Left ventricle myocardium superior (tissue), 1 donor: ENCODE measurements at places on chromosomes 1 and 21. TPM values are rescaled to one million over a fixed set of nuclear protein-coding genes. Genes with fewer than 3 reads are reported as not detected.

ERRFI1 gene
- 10.2 TPM for total RNA-seq

GSTM1 gene
- total RNA-seq: not detected

GRCh38 chr1:147351140-147351835 lies 108.8 kb downstream of the CHD1L start:
- no peak for DNase-seq

- DNase-seq: no peak
Measured at GRCh38 chr21:26117324-26117971, 53.1 kb downstream of the APP start.

DNA sequence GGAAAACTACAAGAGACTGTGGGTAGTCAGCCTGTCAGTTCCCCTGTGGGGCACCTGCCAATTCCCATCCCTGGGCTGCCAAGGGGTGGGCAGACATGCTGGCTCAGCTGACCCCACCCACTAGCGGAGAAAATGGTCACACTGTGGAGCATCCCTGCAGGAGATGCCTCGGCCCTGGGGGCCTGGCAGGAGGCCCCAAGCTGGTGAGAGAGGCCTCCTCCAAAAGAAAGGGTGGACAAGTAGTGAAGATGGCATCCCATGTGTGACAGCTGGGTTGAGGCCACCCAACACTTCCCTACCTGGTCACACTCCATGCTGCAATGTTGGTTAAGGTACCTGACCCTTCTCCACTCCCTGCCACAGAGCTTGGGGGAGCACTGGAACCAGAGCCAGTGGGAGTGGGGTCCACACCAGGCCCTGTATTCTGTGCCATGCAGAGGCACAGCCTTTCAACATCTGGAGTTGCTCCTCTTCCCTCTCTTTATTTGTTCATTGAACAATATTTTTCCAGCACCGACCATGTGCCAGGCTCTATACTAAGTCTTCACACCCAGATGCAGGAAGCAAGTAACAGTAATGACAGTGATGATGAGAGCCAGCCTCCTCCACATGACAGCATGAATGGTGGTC lies 59.5 kb downstream of the KLHDC7A start:
- DNase-seq: no peak

GRCh38 chr1:175742790-175743459 lies 470 bp downstream of the TNR start:
- DNase-seq: no peak

- DNase-seq: no peak
Measured at GRCh38 chr1:193062698-193063463, 3.5 kb downstream of the RO60 start.

DNA sequence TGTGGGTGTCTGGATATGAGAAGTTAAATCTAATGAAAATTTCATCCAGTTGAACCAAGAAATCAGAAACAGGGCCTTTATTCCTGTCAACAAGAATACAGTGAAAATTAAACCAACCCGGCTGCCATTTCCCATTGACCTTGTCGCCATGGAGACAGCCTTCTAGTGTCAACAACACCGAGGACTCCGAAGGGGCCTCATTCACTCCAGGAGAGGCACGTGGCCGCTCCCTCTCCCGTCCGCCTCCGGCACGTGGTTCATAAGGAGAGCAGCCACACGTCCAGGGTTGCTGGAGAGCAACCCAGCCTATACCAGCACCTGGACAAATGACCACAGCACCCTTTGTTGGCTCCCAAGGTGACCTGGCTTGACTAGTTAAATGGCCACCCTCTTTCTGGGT lies 120.3 kb upstream of the VAMP3 start:
- no peak for DNase-seq

GRCh38 chr1:24165500-24165899 lies 21.6 kb downstream of the IFNLR1 start:
- DNase-seq: no peak

- no peak for DNase-seq
Measured at GRCh38 chr1:174308604-174309003, 139.2 kb upstream of the GPR52 start.

DNA sequence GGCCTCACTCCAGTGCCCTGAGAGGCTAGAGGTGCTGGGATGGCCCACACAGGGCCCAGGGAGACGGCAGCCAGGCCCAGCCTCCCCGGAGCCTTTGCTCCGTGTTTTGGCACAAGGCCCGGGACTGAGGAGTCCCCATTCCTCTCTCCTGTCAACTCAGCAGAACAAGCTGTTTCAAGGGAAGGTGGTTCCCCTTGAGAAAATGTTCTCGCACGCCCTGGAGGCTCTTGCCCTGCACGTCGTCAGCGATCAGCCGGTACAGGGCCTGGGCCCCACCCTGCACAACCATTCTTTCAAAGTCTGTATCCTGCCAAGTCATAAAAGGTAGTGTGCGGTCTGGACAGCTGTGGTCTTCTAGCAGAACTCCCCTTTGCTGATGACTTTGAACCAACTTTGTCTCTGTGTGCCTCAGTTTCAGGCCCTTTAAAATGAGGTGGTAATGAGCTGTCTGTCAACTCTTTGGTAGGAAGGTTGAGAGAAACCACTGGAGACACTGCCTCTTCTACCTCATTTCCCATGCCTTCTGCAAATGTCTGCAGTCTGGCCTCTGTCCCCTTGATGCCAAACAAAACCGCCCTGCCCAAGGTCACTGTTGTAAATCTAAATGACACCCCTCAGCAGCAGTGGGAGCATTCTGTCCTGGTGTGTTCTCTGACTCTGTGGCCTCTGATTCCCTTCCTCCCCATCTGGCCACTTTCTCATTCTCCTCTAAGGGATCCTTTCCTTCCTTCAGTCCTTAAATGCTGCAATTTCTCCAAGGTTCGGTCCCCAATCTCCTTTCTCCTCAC lies 138.6 kb upstream of the JUN start:
- DNase-seq: peak; percentile 79

DNA sequence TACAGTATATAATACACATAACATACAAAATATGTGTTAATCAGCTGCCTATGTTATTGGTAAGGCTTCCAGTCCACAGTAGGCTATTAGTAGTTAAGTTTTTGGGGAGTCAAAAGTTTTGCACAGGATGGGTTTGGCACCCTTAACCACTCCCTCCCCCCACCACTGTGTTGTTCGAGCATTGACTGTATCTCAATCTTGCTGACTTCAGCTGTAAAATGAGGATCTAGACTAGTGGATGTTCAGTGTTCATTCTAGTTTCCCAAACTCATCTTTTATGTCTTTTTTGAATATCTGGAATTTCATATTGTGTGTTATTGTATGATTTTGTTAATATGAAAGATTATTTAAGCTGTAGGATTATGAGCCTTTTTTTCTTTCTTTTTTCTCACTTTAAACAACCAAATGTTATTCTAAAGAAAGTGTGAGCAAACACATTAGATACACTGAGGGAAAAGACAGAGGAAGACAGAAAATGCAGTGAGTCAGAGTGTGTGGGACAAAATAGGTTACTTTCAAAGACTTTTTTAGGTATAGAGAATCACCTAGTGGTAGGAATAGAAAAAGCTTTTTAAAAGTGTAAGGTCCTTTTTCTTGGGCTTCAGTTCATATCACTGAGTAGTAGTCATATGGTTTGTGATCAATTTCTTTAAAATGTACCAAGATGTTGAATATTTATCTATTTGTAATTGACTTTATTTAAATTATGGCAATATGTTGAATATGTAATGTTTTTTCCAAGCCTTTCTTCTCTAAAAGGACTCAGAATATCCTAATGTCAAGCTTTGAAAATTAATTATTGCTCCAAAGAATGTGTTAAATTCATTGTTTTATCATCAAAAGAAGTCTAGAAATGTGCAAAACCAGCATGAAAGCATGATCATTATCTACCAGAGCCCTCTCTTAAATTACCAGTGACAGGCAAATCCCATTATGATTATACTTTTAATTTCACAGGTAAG lies 17.9 kb upstream of the CENPF start:
- DNase-seq: no peak

DNA sequence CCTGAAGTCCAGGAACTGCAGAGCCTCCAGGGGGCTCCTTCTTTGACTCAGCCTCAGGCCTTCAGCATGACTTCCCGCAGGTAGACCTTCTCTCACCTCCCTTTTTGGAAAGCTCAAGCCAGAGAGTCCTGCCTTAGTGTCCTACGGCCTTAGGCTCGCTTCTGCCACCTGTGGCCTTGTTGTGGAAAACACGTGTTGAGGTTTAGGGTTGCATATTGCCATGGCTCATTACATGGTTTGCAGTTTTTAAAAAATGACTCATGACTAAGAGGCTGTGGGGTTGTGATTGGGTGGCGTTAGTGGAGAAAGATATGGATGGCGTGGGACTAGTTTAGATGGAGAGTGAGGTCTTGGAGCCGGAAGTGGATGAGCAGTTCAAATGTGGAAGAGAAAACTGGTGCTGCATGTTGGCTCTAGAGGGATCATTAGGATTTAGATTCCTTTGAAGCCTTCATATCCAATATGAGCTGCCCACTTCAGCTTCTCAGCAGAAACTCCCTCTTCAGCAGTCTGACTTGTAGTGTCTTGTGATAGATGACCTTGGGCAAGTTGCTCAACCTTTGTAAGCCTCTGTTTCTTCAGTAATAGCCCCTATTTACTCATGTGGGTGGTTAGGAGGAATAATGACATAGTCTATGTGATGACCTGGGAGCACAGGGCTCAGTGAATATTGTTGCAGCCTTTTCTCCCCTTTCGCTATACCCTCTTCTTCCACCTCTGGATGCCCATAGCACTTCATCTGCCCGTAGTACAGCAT lies 6.5 kb upstream of the FGGY start:
- DNase-seq: peak; percentile 39

DNA sequence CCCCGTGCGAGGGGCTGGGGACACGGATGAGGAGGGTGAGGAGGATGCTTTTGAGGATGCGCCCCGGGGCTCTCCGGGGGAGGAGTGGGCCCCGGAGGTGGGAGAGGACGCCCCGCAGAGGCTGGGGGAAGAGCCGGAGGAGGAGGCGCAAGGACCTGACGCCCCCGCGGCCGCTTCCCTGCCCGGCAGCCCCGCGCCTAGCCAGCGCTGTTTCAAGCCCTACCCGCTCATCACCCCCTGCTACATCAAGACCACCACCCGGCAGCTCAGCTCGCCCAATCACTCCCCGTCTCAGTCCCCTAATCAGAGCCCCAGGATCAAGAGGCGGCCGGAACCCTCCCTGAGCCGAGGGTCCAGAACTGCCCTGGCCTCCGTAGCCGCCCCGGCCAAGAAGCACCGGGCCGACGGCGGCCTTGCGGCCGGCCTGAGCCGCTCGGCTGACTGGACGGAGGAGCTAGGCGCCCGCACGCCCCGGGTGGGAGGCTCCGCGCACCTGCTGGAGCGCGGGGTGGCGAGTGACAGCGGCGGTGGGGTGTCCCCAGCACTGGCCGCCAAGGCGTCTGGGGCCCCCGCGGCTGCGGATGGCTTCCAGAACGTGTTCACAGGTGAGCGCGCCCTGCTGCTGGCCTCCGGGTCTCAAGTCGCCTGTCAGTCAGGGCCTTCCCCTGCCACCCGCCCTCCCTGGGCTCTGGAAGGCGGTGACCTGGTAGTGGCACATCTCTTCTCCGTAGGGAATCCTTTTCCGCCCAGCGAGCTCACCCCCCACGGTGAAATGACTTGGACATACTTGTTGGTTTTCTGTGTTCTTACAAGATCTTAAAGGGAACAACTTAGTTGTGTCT lies 1.7 kb downstream of the FMN2 start:
- no peak for DNase-seq
